ENCODE measurements at places on chromosomes 1 and 21. TPM values are rescaled to one million over a fixed set of nuclear protein-coding genes. Genes with fewer than 3 reads are reported as not detected.
A peak's percentile ranks its signal among the peaks of the same experiment; 100 is the strongest.

DNA sequence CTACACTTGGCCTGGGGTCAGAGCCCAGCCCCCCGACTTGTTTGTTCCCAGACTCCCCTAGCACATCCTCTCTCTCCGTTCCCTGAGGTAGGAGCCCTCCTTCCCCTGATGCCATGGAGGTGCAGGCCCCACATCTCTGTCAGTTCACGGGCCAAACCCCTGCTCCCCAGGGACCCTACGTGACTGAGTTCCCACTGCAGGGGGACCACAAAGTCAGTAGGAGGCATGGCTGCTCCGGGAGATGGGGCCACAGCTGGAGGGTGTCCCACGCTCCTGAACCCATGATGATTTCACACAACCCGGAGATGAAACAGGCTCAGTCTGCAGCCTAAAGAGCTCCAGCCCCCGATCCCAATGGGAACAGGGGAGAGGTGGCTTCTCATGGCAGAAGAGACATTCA is 272.2 kb downstream of the NPHP4 start:
- DNase-seq = no peak

The HNRNPR gene
- total RNA-seq = 44.3 TPM

The PLA2G2F gene
- not detected for total RNA-seq

DNA sequence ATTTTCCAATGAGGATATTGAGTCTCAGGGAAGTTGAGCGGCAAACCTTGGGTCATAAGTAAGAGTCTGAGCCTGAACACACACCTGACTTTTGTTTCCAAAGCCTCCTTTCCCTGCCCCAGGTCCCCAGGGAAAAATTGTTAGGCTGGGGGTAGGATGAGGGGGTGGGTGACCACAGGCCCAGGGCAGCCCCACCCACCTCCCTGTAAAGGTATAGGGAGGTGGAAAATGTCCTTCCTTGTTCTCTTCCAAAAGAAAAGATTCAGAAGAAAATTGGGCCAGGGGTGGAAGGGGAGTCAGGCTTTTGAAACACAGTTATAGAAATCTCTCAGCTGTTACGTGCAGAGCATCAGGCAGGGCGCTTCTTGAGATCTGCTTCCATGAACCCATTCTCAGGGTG is 129.7 kb upstream of the NGF start:
- no peak for DNase-seq

The NPHS2 gene
- total RNA-seq = not detected

- DNase-seq = no peak
These were observed 48.1 kb upstream of the PAXBP1 start for GRCh38 chr21:32819694-32820093.

GRCh38 chr21:32256251-32256650 is 22.6 kb downstream of the MIS18A start:
- no peak for DNase-seq

The AKIRIN1 gene
- total RNA-seq = 51.8 TPM

GRCh38 chr1:216919060-216919970 is 196.1 kb upstream of the ESRRG start:
- no peak for DNase-seq

The S100A2 gene
- total RNA-seq = 2.2 TPM

DNA sequence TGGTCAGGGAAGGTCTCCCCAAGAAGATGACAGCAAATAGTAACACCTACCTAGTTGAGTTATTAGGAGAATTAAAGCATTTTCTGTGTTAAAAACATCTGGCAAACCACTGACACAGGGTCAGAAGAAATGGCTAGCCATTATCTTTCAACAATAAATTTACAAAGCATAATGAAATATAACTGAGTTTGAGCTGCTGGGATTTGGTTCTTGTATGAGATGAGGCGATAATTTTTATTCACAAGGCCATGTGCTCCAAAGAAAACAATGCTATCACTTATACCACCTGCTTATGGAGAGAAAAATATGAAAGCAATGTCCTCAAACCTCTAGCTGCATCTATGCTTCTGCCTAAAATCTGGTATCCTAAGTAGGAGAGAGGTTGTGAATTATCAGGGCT is 202.3 kb downstream of the CRB1 start:
- DNase-seq = no peak

The BMP8A gene
- total RNA-seq = not detected

DNA sequence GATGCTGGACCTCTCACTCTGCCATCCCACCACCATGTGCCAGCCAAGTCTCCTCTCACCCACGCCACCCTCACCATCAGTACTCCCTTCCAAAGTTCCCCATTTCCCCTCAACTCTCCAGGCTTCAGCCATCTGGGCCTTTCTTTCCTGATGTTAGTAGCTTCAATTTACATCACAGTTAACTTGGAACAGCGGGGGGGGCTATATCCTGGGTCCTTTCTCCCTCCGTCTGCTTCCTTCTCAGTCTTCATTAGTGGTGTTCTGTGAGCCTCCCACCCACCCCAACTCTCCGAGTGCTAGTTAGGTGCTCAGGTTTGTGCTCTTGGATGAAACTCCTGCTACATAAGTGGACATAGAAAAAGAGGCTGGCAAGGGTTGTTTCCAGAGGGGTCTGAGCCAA is 31.9 kb downstream of the KCNC4 start:
- DNase-seq = no peak

The ERICH3 gene
- total RNA-seq = not detected

DNA sequence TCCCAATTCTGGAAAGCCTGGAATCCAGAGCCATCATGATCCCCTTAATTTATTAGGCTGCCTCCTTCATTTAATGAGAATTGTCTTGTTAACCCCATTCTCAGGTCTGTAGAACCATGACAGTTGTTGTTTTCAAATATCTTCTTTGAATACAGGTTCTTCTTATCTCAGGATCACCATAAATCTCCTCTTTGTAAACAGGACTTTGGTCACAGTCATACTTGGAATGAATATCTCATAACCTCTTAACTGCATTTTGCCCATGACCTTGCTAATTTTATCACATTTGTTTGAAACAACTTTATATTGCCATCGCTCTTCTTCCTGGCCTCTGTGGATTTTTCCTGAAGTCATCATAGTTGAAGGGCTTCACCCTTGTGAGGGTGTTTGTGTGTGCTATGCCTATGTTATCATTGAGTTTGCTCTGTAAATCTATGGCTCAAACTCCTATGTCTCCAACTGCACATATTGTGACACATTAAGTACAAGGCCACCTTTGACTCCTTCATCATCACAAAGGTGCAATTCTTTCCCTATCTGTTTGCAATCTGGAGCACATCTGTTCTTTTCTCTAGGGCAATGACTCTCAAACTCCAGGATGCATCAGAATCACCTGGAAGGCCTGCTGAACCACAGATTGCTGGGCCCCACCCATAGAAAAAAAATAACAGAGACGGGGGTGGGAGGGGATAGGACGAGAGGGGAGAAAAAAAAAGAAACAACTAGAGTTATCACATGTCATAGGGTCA is 54.2 kb downstream of the FCRL5 start:
- DNase-seq = no peak

The GIPC2 gene
- 2.3 TPM for total RNA-seq

DNA sequence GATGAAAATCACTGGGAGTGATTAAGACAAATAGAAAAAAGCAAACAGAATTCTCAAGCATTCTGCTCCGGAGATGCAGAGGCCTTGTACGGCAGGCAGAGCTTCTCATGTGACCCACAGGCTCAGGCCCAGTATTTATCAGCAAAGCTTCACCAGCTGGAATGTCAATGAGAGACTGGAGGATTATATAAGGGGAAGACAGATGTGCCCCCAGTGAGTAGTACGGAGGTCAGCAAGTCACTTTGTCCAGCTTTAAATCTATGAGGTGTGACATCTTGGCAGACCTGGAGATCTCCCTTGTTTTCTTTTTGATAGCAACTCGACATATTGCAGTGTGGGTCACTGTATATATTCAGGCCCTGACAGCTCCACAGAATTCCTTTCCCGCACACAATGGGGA is 106.8 kb downstream of the HHIPL2 start:
- peak; percentile 20 for DNase-seq

DNA sequence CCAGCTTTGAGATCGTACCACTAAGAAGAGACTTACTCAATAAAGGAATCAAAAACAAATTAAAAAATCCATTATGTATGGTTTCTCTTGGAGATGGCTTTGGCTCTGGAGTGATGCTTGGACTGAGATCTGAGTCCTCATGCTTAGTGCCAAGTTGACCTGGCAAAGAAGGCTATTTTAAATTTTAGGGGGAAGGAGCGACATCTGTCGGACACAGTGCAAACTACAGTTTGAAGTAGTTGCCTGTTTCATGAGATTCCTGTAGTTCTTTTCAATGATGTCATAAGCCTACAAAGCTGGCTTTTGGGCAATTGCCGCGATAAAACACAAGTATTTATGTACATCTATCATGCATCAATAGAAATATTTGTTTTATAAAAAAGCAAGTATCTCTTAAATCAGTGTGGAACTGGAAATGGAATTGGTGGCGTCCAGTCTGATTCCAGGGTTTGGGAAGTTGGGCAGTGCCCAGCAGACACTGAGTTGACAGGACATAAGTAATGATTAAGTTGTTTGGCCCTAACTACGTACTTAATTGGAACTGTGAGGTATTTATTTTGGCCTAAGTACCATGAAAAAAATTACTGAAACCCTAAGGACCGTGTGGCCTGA is 50.0 kb downstream of the TBCE start:
- peak; percentile 62 for DNase-seq

The PPIAL4G gene
- total RNA-seq = not detected

DNA sequence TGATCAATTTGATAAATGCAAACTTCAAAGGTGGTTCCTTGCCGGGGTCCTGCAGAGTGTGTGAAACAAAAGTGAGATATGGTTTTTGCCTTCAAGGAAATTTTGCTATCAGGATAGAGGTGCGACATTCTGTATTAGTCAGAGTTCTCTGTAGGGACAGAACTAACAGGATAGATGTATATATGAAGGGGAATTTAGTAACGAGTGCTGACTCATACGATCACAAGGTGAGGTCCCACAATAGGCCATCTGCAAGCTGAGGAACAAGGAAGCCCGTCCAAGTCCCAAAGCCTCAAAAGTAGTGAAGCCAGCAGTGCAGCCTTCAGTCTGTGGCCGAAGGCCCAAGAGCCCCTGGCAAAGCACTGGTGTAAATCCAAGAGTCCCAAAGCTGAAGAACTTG is 157.0 kb downstream of the RYR2 start:
- DNase-seq = no peak

DNA sequence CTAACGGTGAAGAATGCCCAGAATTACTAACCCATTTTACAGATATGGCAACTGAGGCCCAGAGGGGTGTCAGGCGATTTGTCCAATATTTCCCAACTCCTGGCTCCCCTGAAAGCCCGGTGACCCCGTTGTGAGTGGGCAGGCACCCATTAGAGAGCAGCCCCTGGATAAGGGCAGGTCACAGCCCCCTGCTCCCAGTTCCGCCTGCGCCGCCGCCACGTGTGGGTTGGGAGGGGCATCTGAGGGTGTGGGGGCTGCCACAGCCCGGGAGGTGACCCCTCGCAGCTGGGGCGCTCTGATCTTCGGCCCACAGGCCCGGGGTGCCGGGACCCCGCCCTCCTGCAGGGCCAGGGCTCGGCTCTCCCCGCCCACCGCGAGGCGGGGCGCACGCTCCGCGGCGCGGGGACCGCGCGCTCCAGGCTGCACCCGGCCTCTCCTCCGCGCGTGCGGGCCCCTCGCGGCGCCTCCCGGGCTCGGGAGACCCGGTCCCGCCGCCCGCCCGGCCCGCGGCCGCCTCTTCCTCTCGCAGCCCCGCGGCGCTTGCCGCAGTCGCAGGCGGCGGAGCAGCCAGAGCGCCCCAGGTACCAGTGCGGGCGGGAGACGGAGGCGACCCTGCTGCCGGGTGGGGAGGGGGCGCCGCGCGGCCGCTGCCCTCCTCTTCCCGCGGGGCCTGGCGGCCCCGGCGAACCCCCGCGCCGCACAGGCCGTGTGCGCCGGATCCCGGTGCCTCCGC is at the start of gene HTR6:
Gene HTR6, plus strand, starts transcription at position 423 of the 733 bp plus-strand sequence. CDS start 879 bp downstream, outside the sequence.
- no peak for DNase-seq

GRCh38 chr1:29105822-29106221 is 17.9 kb downstream of the TMEM200B start:
- no peak for DNase-seq

The CADM3 gene
- total RNA-seq = 3.2 TPM

DNA sequence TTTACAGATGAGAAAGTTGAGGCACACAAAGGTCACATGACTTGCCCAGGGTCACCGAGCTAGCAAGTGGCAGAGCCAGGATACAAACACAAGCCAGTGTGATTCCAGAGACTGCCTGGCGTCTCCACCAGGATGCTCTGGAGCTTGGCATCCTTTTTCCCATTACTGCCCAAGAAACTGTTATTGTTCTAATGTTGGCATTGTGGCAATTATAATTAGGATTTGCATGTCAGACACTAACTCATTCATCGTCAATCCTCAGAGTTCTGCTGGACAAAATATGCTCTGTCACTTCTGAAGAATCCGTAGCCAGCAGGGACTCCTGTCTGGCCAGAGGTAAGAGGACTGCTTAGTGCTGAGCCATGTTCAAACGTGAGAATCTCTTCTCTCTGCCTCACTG is 8.8 kb downstream of the KAZN start:
- DNase-seq = no peak

The KIF26B gene
- total RNA-seq = 2.9 TPM

GRCh38 chr1:23483321-23484252 is at the start of gene ASAP3:
Gene ASAP3, minus strand, starts transcription at chr1:23484179. Its CDS starts 46 bp downstream, at chr1:23484133.
- DNase-seq = peak; percentile 76

DNA sequence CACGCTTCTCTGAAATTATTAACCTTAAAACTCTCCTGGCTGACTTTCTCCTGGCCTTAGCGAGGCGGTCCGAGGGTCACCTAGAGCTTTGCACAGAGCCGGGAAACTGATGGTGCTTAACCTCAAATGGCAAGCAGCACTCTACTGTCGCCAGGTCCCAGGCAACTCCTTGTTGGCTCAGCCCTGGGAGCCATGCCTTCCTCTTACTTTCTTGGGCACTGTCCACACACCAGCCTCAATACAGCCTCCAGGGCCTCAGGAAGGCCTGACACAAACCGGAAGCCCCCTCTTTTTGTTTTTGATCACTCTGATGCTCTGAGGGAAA is 3.8 kb downstream of the TRABD2B start:
- DNase-seq = no peak
